ENCODE measurements at places on chromosomes 4 and X. TPM values are rescaled to one million over a fixed set of nuclear protein-coding genes. Genes with fewer than 3 reads are reported as not detected.

- H3K4me1 ChIP-seq: no peaks in the 10 kb centered on the region
- H3K4me3 ChIP-seq: no peak overlapping the region
- no peaks in the 10 kb centered on the region for H3K27me3 ChIP-seq
- H3K36me3 ChIP-seq: no peaks in the 10 kb centered on the region
These were observed 543.5 kb downstream of the PDHA2 start for GRCh38 chr4:96383349-96383748.

DNA sequence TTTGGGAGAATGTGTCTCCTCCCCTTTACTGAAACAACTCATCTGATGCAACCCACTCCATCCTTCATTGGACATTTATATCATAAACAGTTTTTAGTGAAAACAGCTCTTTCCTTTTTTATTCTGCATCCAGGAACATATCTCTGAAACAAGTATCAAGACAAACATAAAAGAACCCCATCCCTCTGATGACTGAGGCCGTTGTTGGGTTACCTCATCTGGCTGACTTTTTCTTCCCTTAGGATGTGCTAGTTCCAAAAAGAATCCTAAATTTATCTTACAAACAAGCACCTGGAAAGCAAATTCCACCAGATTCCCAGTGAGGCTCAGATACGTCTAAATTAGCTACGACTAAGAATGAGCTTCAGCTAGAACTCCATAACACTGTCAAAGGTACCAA is 483.7 kb upstream of the INTU start:
- H3K27me3 ChIP-seq: no peaks in the 10 kb centered on the region
- H3K27ac ChIP-seq: no peak overlapping the region
- no peaks in the 10 kb centered on the region for H3K4me1 ChIP-seq
- H3K36me3 ChIP-seq: no peaks in the 10 kb centered on the region
- DNase-seq: no peak

- peaks cover 3% of the 10 kb centered on the region for H3K27me3 ChIP-seq
- H3K36me3 ChIP-seq: no peaks in the 10 kb centered on the region
- no peak for DNase-seq
- H3K27ac ChIP-seq: no peak overlapping the region
These were observed 50.4 kb upstream of the RPA4 start for GRCh38 chrX:96833333-96833732.

- H3K4me3 ChIP-seq: no peak overlapping the region
- no peaks in the 10 kb centered on the region for H3K27me3 ChIP-seq
- DNase-seq: no peak
- H3K36me3 ChIP-seq: no peaks in the 10 kb centered on the region
These were observed 245.2 kb upstream of the SMIM31 start for GRCh38 chr4:164508771-164509170.

DNA sequence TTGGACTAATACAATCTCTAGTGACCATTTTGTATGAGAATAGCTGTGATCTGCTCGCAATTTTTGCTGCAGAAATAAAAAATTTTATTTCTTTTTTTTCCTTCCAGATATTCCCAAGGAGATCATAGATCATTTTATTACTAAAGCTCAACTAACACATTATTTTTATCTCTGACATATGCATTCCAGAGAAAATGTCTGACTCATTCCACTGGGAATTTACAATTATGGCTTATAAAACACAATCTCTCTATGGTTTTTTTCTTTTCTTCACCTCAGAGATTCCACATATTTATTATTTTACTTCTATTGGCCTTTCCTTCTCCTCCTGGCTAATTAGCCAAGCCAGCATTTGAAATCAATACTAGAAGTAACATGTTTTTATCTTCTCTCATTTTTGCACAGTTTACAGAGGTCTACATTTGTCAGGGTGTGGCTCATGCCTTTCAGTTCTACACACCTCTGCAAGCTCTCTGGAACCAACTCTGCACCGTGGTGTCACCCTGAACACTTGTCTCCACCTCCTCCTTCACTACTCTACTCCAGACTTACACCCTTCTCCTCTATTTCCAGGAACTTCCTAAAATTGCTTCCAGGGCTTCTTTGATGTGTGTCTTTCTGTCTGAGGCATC is 59.8 kb upstream of the GPM6A start:
- DNase-seq: no peak
- H3K4me3 ChIP-seq: no peak overlapping the region
- H3K27me3 ChIP-seq: no peaks in the 10 kb centered on the region
- no peaks in the 10 kb centered on the region for H3K4me1 ChIP-seq
- H3K27ac ChIP-seq: no peak overlapping the region

The HS6ST2 gene
- total RNA-seq: under 0.01 TPM

DNA sequence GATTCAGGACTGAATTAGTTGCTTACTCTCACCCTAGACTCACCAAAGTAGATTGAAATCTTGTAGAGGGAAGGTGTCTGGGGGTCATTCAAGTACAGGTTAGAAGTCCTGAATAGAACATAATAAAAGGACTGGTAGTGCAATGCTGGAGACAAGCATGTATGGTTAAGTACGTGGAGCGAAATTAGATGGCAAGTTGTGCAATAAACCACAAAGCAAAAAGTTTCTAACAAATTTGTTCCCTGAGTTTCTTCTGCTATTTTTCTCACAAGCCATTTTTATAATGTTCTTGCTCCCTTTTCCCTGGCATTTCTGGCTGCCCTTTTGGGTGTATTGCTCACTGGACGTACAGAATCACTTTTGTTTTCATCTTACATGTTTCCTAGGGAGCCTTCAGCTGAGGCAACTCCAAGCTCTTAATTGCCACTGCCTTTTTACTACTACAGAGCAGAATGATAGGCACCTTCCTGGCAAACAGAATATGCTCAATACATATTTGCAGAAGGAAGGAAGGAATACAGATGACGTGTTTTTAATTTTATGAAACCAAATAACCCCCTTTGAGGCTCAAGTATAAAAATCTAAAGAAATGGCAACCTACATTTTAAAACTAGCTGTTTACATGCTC is 23.4 kb downstream of the LANCL3 start:
- no peak overlapping the region for H3K27ac ChIP-seq
- H3K4me1 ChIP-seq: no peaks in the 10 kb centered on the region
- H3K27me3 ChIP-seq: no peaks in the 10 kb centered on the region
- no peaks in the 10 kb centered on the region for H3K36me3 ChIP-seq
- DNase-seq: no peak

The FBXL5 gene
- 135 TPM for total RNA-seq

- H3K4me1 ChIP-seq: no peaks in the 10 kb centered on the region
- no peak for DNase-seq
- no peaks in the 10 kb centered on the region for H3K27me3 ChIP-seq
- H3K27ac ChIP-seq: no peak overlapping the region
- no peaks in the 10 kb centered on the region for H3K36me3 ChIP-seq
These were observed 5.0 kb downstream of the P2RY10 start for GRCh38 chrX:78950009-78950835.

Data from tibial nerve (tissue), 4 donors.